ENCODE measurements at places on chromosomes 7 and 10.
A peak's percentile ranks its signal among the peaks of the same experiment; 100 is the strongest.

GRCh38 chr7:82805527-82805960 lies 357.1 kb downstream of the PCLO start:
- DNase-seq: no peak

- DNase-seq: no peak
Measured at GRCh38 chr7:77839919-77840318, 41.3 kb downstream of the PHTF2 start.

- peak; percentile 56 for DNase-seq
Measured at GRCh38 chr10:67476201-67476600, 219.8 kb downstream of the CTNNA3 start.

GRCh38 chr7:129781928-129782817 lies 170.6 kb downstream of the UBE2H start:
- DNase-seq: peak; percentile 86

- no peak for DNase-seq
Measured at GRCh38 chr7:156139633-156140032, 327.4 kb upstream of the SHH start.

GRCh38 chr7:30434140-30434799 lies 44.3 kb downstream of the NOD1 start:
- DNase-seq: no peak

DNA sequence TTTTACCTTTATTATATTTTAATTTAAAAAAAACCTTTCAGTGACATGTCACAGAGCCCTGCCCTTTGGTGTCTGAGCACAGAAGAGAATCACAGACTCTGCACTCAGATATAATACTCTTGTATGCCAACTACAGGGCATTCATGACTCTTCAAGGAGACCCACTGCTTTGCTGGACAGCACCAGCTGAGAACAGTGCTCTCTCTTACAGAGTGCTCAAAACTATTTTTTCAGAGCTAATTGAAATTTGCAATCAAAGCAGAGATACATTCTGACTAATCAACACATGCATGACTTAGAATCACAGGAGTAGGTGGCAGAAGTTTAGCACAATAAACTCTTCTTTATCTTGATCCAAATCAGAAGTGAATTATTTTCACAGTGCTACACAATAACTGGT lies 99.1 kb downstream of the OSBPL3 start:
- no peak for DNase-seq

GRCh38 chr10:128429835-128430513 lies 303.8 kb upstream of the MKI67 start:
- no peak for DNase-seq

DNA sequence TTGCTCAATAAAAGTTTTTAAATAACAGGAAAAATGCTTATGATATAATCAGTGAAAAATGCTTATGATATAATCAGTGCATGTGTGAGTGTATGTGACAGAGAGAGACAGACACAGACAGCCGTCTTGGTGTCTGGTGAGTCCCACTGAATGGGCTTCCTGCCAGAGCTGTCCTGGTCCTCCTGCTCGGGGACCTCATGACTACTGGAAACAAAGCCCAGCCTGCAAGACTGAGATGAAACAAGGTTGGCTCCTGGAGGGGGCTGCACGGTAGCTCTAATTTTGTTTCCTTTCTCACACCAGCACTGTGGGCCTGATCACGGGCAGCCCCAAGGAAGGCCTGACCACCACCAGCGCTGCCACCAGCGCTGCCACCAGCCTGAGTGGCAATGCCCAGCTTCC lies 57.3 kb downstream of the NRP1 start:
- DNase-seq: no peak

DNA sequence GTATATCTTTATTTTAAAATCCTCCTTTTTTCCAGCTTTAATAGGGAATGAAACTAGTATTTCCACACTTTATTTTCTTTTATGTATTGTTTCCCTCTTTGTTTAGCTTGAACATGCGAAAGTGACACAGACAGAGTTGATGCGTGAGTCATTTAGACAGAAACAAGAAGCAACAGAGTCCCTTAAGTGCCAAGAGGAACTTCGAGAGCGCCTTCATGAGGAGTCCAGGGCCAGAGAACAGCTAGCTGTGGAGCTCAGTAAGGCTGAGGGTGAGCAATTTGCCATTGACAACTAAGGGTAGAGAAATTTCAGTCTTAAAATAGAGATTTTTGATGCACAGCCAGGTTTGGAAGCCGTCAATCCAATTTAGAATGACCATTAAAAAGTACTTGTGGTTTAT lies 73.1 kb downstream of the CYP51A1 start:
- DNase-seq: no peak

DNA sequence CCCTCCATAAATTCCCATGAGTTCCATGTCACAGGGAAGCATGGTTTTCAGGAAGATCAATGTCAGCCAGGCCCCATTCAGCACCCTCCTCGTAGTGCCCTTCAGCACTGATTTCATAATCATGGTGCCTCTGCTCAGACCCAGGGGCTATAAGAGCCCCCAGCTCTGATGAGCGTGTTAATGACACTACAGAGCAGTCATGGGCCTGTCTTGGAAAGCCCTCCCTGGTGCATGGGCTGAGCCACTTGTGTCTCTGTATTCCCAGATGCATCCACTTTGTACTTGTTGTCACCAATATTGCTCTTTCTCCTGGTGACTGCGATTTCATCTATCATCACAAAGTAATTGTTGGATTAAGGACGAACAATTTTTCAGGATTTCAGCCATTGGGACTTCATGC lies 154.6 kb downstream of the ADARB2 start:
- DNase-seq: no peak

DNA sequence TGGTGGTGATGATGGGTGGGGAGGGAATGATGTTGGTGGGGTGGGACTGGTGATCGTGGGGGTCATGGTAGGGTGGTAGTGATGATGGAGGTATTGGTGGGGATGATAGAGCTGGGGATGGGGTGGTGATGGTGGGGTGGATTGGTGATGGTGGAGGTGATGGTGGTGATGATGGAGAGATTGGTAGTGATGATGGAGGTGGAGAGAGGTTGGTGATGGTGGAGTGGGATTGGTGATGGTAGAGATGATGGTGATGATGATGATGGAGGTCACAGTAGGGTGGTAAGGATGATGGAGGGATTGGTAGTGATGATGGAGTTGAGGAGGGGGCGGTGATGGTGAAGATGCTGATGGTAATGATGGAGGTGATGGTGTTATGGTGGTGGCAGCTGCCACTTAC lies 155.3 kb downstream of the EXOC4 start:
- DNase-seq: no peak

DNA sequence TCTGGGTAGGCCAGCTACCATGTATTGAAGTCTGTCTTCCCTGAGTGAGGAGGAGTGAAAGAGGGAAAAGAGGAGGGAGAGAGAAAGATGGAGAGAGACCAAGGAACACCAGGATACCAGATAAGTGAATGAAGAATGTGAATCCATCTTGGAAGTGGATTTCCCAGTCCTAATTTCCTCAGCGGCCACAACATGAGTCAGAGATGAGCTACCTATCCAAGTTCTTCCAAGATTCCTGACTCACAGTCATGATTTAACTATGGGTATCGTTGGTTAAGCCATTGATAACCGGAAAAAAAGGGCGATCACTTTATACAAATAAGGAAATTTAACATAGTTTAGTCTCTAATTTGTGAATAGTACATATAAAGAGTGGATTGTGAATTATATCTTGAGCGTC lies 561.8 kb downstream of the ATRNL1 start:
- no peak for DNase-seq

DNA sequence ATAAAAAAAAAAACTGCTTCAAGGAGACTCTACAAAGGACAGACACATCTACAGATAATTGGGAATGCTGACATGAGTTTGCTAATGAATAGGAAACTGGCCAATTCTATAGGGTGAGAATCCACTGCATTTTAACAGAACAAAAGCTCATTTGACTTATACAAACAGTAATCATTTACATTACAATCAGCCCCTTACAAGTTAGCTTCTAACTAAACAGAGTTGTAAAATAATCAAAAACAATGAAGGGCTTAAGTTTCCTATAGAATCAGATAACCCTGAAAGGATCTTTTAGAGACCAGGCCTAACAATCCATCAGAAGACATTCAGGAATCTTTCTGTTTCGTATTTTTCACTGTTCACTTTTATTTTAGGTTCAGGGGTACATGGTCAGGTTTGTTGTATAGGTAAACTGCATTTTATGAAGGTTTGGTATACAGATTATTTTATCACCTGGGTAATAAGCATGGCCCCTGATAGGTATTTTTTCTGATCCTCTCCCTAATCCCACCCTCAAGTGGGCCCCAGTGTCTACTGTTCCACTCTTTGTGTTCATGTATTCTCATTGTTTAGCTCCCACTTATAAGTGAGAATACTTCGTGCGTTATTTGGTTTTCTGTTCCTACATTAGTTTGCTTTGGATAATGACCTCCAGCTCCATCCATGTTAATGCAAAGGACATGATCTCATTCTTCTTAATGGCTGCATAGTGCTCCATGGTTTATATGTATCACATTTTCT lies 131.3 kb upstream of the NOBOX start:
- no peak for DNase-seq

- no peak for DNase-seq
Measured at GRCh38 chr10:113616244-113617074, 47.4 kb downstream of the NRAP start.

- DNase-seq: no peak
Measured at GRCh38 chr7:25613912-25614311, 385.6 kb upstream of the NPVF start.

- no peak for DNase-seq
Measured at GRCh38 chr7:960269-960871, 5.9 kb upstream of the ADAP1 start.

GRCh38 chr7:65846008-65846570 lies 26.8 kb upstream of the VKORC1L1 start:
- DNase-seq: no peak

GRCh38 chr7:80127412-80128160 lies 7.0 kb upstream of the GNAI1 start:
- peak; percentile 31 for DNase-seq

- no peak for DNase-seq
Measured at GRCh38 chr10:7438196-7438986, 27.6 kb upstream of the SFMBT2 start.

GRCh38 chr7:116998567-116999175 lies 45.4 kb downstream of the ST7 start:
- no peak for DNase-seq

DNA sequence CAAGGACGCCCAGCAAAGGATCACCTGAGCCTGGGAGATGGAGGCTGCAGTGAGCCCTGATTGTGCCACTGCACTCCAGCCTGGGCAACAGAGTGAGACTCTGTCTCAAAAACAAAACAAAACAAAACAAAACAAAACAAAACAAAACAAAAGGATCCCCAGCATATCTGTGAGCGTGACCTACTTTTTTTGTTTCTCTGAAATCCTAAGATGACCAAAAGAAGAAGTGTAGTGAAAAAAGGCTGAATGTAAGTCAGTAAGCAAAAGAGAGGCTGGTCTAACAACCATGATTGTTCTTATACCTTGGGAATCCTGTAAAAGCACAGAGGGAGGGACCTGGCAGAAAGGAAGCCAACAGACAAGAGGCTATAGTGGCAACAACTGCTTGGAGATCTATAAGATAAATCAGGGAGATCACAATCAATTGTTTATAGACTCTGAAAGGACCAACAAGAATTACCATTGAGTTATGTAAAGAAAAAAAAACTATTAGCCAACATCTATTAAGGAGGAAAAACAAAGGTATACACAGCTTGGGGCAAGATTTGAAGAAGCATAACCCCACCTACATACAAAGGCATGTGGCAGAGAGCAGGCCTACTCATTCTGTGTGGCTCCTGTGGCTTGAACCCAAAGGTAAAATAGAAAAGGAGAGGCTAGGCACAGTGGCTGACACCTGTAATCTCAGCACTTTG lies 255.2 kb upstream of the KLF14 start:
- no peak for DNase-seq

GRCh38 chr10:49400365-49400764 lies 4.5 kb upstream of the DRGX start:
- no peak for DNase-seq

DNA sequence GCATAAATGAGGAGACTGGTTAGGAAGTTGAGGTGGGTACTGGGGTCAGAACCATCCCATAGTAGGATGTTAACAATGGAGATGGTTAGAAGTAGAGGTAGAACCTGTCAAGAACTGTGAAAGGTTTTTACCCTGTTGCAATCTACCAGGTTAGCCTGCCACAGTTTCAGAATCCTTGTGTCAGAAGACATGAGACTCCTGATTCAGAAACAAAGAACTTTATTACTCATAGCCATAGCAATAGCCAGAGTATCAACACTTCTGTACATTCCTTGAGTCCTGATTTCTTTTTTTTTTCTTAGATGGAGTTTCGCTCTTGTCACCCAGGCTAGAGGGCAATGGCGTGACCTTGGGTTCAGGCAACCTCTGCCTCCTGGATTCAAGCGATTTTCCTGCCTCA lies 200.9 kb downstream of the GRM3 start:
- DNase-seq: no peak

- no peak for DNase-seq
Measured at GRCh38 chr10:47456794-47457527, 27.0 kb downstream of the ANXA8 start.

DNA sequence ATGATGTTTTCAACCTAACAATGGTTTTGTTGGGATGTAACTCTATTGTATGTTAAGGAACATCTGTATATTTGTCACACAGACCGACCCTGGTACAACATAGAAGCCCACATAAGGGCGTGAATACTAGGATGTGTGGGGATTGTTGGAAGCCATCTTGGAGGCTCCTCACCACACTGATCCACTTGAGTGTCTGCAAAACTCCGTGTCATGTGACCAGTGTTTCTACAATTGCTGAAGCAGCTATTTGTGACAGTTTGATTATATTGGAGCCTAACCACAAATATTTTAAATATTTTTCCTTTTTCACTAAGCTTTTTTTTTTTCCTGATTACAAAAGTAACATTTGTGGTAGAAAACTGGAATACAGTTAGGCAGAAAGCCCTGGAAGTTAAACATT lies 27.9 kb downstream of the RALA start:
- DNase-seq: no peak

DNA sequence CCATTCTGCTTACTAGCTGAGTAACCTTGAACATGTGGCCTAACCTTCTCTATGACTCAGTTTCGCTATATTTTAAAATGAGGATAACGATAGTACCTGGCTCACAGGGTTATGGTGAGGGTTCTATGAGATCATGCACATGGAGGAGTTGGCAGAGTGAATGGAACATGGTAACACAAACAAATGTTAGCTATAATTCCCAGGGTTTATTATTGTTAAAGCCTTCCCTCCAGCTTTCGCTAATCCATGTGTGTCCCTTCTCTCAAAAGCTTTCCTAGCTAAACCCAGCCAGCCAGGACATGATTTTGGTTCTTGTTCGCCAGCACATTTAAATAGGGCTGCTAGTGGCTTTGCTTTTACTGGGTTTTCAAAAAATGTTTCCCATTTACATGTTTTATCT lies 361.0 kb upstream of the NFE2L3 start:
- no peak for DNase-seq

DNA sequence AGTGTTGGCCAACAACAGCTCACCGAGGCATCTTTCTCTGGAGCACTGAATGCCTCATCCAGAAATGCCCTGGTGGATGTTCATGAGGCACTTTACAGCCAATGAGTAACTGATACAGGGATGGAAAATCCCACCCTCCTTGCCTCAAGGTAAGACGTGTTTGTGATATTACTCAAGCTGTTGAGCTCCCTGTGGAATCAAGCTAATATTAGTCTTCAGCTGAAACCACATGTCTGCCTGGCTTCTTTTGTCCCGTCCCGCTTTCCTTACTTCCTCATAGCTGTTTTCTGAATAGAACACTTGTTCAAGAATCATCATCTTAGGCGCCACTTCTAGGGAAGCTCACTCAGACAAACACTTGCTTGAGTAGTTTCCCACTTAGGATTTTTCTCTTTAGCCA lies 422.4 kb downstream of the INHBA start:
- no peak for DNase-seq

- no peak for DNase-seq
Measured at GRCh38 chr7:116423499-116423898, 76.0 kb upstream of the CAV2 start.

- no peak for DNase-seq
Measured at GRCh38 chr10:88478256-88478655, 104.9 kb downstream of the RNLS start.
